ENCODE measurements at places on chromosomes 5 and 9.
A peak's percentile ranks its signal among the peaks of the same experiment; 100 is the strongest.

- DNase-seq = no peak
These were observed 30.3 kb upstream of the ROPN1L start for GRCh38 chr5:10411336-10411735.

GRCh38 chr9:29958469-29958868, 2385.2 kb upstream of the C9orf72 start:
- DNase-seq = no peak

DNA sequence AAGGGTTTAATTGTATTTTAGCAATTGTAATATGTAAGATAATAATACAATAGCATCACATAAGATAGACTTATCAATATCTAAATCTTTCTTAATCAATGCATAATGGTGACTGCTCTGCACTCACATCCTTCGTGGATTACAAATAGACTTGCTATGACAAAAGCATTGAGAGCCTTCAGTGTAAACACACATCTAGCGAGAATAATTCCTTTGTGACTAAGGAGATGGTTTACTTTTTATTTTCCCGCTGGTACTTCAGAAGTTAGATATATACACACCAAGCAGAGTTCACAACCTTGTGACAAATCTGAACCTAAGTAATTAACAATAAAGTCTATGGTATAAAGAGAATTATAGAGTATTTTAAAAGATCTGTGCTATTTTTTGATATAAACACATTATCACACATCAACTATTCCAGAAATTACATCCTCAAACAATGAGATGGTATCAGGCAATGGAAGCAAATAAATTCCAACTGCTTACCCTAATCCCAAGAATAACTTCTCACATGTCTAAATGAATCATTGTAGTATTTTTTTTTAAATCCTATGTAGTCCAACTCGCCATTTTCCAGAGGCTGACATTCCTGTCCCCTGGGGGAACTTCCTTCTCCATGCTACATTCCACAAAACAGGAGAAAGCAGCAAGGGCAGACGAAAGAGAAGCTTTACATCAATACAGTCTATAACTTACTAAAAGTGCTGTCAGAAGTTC, 51.2 kb downstream of the MAPKAP1 start:
- DNase-seq = no peak

DNA sequence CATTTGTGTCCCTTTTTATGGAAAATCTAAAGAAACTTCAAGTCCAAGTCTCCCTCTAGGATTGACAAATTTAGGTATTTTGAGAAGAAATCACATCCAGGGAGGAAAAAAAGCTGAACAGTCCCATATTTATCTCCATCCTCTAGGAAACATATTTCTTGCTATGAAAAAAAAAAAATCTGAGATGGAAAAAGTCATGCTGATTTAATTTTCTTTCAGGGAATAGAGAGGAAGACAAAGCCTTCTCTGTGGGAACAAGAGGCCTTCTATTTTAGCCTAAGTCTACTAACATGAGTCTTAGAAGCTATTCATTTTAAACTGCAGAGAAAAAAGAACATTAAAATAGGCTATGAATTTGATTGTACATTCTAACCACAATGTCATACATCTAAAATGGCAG, 63.1 kb upstream of the CDK5RAP2 start:
- DNase-seq = no peak

DNA sequence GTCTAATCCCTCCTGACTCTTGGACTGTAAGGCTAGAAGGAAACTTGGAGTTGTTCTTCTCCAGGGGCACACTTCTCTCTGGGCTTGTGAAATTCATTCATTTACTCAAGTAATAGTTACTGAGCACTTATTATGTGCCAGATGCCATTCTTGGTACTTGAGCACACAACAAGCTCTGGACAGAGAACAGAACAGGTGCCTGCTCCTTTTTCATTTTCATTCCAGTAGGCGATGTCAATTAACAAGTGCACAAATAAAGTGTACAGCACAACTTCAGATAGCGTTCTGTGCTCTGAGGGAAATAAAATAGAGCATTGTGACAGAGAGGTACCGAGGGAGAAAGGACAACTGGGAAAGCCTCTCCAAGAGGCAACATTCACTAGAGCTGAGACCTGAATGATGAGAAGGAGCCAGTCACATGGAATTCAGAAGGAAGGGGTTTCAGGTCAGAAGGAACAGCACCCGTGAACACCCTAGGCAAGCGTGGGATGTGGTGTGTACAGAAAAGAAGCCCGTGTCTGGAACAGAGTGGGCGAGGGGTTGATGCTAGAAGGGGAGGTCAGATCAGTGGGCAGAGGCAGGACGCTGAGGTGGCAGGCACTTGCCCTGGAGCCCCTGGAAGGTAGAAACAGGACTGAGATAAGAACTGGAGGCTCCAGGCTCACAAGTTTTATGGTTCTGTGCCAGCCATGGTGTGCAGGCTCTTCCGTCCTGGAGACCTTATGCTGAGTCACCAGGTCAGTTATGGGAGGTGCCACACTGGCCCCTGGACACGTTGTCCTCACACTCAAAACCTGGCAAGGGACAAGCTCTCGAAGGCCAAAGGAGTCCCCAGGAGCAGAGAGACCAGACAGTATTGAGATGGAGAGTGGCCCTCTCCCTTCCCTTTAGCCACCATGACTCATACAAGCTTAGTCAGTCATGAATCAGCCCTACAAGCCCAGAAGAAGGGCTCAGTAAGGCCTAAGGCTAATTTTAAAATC, 7.2 kb upstream of the ABLIM3 start:
- peak; percentile 74 for DNase-seq

DNA sequence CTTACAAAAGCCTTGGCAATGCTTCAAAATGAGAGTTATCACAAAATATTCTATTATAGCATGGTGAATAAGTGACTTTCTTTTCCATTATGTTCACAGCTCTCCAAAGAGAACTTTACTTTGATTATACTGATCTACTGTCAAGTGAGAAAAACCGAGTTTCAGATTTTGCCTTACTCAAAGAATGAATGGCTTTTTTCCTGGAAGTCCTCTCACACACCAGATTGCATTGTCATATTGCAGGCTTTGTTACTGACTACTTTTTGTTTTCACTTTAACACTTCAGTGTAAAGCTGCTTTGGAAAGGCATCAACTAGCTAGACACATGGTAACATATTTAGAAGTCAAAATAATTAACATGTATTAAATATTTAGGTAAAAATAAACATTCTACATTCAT, 765.2 kb upstream of the NUDT12 start:
- DNase-seq = no peak

DNA sequence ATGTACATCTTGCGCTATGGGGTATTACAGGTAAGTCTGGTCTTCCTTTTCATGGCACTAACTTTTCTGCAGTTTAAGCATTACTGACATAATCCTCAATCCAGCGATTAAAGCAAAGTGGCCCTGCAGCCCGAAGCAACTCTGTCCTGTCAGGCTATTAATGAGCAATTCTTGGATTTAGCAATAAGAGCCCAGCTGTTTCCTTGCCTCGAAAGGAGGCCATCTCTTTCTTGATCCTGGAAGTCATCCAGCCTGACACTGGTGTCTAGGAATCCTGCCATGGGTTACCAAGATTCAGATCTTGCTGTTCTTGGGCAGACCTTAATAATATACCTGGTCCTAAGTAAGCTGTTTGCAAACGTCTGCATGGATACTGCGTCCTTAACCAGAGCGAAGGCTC, 102.0 kb downstream of the RFK start:
- DNase-seq = no peak

DNA sequence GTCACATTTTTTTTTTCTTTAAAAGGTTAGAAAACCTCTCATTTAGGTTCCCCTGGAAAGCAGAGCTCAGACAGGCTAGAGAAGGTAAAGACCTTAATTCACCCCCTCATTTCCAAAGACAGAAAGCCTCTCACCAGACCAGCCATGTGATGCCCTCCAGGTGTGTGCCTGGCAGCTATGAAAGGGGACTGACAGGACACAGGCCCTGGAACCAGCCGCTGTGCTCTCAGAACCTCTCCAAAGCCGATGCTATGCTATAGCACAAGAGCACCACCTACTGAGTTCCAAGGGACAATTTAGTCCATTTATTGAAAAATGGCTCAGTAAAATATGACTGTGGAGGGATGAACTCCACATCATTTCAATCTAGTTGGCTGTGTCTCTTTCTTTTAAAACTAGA, 48.8 kb downstream of the FANCC start:
- DNase-seq = no peak

GRCh38 chr5:65925601-65926275, 637 bp upstream of the ERBIN start:
- DNase-seq = no peak

- no peak for DNase-seq
These were observed 44.2 kb downstream of the KIAA1958 start for GRCh38 chr9:112530751-112531205.

- DNase-seq = peak; percentile 35
These were observed 40.7 kb downstream of the F2RL2 start for GRCh38 chr5:76582230-76583162.

DNA sequence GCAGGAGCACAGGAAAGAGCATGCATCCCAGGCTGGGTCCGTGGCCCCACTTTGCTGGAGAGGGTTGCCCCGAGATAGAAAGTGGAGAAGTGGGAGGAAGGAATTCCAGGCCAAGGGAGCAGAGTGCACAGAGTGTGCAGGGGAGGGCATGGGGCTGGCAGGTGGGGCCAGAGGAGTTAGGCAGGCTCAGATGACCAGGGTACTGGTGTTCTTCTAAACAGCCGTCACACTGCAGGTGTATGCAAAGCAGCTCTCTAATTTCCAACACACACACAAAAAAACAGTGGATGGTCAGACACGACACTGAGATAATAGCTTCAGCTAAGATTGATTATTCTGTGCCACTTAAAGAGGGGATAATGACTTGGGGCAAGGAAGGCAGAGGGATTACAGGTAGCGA, 212.2 kb downstream of the MTRR start:
- DNase-seq = no peak

DNA sequence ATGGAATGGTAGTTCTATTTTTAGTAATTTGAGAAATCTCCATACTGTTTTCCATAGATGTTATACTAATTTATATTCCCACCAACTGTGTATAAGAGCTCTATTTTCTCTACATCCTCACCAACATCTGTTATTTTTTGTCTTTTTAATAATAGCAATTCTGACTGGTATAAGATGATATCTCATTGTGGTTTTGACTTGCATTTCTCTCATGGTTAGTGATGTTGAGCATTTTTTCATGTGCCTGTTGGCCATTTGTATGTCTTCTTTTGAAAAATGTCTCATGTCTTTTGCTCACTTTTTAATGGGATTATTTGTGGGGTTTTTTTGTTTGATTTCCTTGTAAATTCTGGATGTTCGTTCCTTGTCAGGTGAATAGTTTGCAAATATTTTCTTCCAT, 154.4 kb downstream of the ZSWIM6 start:
- no peak for DNase-seq

GRCh38 chr9:98144076-98144475, 25.1 kb upstream of the TRIM14 start:
- DNase-seq = no peak

- DNase-seq = no peak
These were observed 1.3 kb upstream of the GARNL3 start for GRCh38 chr9:127263237-127263636.

DNA sequence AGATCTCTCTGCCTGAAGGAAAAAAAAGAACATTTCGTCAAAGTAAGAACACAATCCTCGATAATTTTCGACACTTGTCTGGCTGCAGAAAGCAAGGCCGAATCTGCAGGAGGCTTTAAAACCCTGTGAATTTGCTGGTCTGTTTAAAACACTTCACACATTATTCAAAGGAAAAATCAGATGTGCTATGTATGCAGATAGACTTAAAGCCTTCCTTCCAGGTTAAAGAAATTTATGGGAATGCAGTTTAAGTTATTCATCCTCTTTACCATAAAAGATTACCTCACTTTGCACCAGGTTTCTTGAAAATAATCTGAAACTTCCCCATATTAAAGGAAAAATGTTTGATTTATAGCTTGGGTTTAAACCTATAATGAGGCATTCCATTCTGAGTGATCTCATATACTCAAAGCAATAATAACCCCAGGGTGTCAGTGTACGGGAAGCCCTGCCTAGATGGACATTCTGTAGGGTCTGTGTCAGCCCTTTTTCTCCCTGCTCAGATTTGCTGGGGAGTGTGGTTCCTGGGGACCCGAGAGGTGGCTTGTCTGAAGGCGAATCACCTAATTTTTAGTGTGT, 323.5 kb upstream of the SLC24A2 start:
- no peak for DNase-seq

DNA sequence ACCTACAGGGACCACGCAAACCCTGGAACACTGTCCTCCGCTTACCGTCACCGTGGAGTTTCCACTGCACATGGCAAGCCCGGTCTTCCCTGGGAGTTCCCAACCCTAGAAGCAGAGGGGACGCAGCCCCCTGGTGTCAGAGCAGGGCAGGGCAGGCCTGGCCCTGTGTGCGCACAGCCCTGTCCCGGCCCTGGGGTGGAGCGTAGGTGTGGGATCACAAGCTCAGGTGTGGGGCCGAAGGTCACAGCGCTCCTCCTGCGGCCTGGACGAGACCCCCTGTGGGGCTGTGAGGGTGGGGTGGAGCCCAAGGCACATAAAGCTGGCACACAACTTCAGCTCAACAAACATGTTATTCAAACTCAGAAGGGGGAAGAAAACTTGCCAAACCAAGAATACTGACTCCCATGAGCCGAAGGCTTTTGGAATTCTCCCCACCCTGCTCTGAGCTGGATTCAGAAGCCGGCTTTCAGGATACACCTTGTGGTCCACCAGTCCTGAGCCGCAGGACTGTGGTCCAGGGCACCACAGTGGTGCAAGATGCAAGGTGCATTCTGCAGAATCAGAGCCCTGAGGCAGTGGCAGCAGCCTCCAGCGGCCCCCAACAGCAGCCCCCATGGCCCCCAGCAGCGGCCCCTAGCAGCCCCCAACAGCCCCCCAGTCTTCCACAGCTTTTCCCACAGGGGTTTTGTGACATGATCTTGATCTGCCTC, 11.8 kb upstream of the EXOC3 start:
- DNase-seq = no peak

DNA sequence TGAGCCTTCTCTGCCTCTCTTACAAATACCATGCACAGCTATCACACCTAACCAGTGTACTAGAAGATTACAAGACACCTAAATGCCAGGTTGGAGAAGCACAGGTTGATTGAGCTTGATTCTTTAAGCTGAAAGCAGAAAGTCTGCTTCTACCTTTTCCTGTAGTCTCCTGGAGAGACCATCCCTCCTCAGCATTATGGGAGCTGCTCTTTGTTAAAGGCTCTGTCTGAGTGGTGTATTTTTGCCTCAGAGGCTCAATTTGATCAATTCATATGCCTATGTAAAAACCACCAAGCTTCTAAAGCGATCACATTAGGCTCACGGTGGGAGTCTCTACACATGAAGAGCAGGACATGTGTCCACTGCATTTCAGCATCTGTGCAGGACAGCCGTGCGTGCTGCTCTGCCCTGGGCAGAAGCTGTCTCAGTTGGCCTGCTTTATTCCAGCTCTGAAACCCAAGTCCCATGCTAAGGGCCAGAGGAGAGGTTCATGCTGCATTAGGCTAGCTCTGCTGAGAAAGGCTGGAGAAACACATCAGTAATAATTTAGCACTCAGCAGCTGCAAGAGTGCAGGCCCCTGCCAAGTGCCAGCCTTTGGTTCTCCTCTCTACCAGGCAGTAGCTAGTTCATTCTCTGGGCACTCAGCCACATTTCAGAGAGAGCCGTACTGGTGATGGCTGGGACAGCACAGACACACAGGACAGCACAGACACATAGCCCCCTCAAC, 41.7 kb downstream of the TMEM167A start:
- DNase-seq = no peak
